ENCODE measurements at places on chromosomes 6 and 20.

DNA sequence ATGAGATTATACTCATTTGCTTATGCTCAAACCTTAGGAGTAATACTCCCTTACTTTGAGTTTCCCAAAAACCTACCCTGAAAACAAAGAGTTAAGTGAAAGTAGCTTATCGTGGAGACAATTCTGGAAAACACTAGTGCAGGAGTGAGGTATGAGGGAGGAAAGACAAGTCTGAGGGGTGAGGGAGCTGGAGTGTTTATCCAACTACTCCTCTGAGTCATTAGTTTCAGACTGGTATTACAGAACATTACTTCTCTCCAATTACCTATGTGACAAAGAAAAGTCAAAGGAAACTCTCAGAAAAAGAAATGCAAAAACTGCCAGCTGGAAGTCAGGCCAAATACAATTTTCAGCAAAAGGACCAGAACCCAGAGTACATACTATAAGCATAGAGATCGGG, 171.1 kb upstream of the SPTLC3 start:
- H3K27ac ChIP-seq: no peak overlapping the region
- H3K4me1 ChIP-seq: no peaks in the 10 kb centered on the region
- H3K4me3 ChIP-seq: no peak overlapping the region
- no peak for DNase-seq
- H3K27me3 ChIP-seq: no peaks in the 10 kb centered on the region

- no peak overlapping the region for H3K4me3 ChIP-seq
- DNase-seq: no peak
- H3K27ac ChIP-seq: no peak overlapping the region
- H3K4me1 ChIP-seq: peaks cover 17% of the 10 kb centered on the region
- H3K36me3 ChIP-seq: no peaks in the 10 kb centered on the region
Observed at GRCh38 chr6:24831771-24832716, 33.3 kb upstream of the ARMH2 start.

- no peaks in the 10 kb centered on the region for H3K36me3 ChIP-seq
- H3K27me3 ChIP-seq: peaks cover 11% of the 10 kb centered on the region
- no peak within 1 kb of the TSS for H3K27ac ChIP-seq
Observed at GRCh38 chr20:1894951-1895673, at the start of gene SIRPA. SIRPA (plus strand) TSS chr20:1895407; CDS start chr20:1895448, 41 bp downstream.

GRCh38 chr6:53148684-53149083, at the start of gene GCM1:
GCM1 (minus strand) TSS chr6:53148841; CDS start chr6:53145632, 3,209 bp downstream.
- peaks cover 8% of the 10 kb centered on the region for H3K4me1 ChIP-seq
- H3K27me3 ChIP-seq: no peaks in the 10 kb centered on the region
- DNase-seq: peak; percentile 41
- no peak within 1 kb of the TSS for H3K4me3 ChIP-seq

All from HepG2 (cell line).